Caki2 (cell line): ENCODE measurements at places on chromosomes 16 and 17.
A peak's percentile ranks its signal among the peaks of the same experiment; 100 is the strongest.

DNA sequence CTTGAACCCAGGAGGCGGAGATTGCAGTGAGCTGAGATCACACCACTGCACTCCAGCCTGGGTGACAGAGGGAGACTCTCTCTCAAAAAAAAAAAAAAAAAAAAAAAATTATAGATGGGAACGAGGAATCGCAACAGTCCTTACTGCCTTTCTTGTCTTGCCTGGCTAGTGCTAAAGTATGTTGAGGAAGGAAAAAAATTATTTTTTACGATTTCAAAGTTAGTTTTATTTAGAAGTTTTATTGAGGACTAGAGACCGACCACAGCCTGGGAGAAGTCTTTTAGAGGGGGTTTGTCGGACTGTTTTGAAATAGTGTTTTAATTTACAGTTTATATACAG is 15.8 kb upstream of the DNAH17 start:
- DNase-seq = peak; percentile 35

- no peak for DNase-seq
Measured at GRCh38 chr16:20317117-20317516, 10.2 kb downstream of the GP2 start.

DNA sequence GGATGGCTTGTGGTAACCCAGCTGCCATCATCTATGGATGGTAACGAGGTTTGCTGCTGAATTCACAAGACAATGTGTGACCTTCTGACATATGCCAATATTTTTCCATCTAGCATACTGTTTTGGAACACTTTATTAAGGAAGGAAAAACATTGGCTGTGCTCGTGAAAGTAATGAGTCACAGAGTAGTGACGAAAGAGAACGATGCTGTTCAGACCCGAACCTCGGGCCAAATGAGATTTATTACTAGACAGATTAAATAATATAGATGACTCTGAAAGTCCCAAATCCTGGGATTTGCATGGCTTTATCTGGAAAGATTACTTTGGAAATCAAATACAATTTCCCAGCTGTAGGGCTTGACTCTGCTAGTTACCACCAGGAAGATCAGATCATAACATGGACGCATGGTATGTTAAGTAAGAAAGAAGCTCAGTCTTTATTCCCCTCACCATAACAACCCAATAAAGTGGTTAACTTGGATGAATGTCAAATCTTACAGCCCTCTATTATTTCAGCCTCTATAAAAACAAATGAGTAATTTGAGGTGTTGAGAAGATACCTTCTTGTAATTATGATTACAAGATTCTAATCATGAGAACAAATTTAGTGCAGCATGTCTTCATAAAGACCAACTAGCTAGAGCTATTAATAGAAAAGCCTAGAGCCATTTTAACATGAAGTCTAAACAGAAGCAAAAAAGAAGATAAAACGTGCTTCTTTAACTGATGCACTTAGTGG is 32.6 kb downstream of the ERN1 start:
- DNase-seq = no peak

GRCh38 chr17:4387137-4387536 is 20.7 kb upstream of the UBE2G1 start:
- DNase-seq = no peak

- no peak for DNase-seq
Measured at GRCh38 chr17:50660042-50660886, 25.6 kb downstream of the ABCC3 start.

DNA sequence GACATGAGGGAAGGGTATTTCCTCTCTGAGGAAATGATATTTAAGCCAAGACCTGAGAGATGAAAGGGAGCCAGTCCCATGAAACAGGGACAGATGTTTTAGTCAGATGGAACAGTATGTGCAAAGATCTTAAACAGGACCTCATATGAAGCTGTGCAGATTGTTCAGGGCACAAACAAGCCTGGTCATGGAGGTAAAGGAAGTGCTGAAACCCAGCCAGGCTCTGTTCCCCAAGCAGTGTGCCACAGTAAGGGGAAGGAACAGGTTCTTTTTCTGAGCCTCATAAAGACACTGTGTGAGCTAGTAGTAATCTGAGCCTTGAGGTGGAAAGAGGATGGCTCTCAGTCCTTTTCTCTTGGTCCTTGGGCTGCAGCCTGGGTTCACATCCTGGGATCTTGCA is 159.9 kb downstream of the ANKFN1 start:
- no peak for DNase-seq

DNA sequence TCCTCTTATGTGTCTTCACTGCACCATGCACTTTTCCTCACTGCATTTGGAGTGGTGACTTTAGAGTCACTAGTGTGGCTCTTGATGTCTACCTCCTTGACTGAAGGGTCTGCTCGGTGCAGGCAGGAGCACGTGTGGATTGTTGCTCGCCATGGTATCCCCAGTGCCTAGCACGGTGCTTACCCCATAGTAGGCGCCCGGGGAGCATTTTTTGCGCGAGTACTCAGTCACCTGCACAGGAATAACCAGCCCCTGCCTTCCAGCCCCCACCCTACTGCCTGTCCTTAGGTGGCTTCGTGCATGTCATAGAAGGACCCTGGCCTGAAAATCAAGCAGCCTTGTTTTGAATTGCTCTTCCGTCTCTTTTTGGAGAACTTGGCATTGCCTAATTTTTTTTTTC is 31.3 kb downstream of the CDRT15 start:
- no peak for DNase-seq

DNA sequence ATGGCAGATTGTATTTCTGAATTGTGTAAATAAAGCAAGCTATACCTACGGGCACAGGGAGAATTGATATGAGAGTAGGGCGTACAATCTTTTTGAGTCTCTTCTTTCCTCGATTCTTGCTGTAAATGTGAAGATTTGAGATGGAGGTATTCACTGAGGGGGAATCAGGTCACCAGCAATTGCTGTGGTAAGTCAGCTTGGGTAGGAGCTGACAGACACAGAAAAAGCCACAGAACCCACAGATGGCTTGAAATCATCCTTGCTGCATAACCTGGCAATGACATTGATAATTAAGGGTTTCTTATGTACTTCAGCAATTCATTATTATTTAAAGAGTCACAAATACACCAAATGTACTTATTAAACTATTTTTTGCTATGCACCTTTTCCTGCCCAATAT is 164.2 kb downstream of the CNTNAP4 start:
- DNase-seq = no peak

GRCh38 chr17:15740570-15741120 is 8.6 kb downstream of the TBC1D26 start:
- DNase-seq = no peak

GRCh38 chr17:44959821-44960531 is 8.1 kb downstream of the C1QL1 start:
- no peak for DNase-seq

DNA sequence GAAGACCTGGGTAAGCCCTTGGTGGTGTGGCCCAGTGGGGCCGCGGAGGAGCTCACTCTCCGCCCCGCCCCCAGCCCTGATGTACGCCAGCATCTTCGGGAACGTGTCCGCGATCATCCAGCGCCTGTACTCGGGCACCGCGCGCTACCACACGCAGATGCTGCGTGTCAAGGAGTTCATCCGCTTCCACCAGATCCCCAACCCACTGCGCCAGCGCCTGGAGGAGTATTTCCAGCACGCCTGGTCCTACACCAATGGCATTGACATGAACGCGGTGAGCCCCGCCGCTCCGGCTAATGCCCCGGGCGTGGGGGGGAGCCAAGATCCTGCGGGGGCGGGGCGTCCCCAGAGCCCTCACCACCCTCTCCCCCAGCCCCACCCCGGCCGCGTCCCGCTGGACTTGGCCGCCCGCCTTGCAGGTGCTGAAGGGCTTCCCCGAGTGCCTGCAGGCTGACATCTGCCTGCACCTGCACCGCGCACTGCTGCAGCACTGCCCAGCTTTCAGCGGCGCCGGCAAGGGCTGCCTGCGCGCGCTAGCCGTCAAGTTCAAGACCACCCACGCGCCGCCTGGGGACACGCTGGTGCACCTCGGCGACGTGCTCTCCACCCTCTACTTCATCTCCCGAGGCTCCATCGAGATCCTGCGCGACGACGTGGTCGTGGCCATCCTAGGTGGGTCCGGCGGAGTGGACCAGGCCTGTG is 12.1 kb upstream of the DCAF7 start:
- DNase-seq = no peak

DNA sequence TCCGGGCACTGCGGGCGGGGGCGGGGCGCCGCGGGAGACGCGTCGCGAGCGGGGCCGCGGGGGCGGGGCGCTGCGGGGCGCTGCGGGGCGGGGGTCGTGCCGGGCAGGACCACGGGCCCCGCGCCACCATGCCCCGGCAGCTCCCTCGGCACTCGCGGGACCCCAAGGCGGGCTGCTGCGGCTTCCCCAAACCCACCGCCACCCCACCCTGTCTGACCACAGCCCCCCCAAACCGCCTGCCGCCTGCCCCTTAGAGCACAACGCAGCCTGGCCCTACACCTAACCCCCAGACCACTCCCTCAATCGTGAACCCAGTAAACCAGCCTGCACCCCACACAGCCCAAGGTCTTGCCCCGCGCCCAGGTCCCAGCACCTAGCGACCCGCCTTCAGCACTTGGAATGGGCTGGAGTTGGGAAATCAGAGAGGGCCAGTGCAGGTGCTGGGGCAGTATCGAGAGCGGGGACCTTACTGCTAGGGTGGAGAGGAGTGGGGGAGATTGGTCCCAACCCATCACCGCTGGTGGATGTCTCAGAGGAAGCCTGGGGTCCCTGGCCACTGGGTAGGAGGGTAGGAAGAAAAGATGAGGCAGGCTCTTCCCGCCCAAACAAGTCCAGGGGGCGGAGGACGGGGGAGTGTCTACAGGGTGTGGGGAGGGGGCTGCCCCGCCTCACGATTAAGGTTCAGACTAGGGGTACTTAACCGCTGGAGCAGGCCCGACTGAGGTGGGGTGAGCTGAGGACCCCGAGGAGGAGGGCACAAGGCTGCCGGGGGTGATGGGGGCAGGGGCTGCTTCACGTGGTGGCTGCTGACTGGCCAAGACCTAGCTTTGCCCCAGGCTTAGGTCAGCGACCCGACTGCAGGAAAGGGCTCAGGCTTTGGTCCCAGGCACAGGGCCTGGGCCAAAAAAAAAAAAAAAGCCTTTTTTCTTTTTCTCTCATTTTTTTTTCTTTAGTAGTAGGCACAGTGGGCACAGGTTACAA is 539 bp upstream of the VAMP2 start:
- no peak for DNase-seq

- no peak for DNase-seq
Measured at GRCh38 chr17:59266745-59267144, 46.4 kb downstream of the GDPD1 start.

DNA sequence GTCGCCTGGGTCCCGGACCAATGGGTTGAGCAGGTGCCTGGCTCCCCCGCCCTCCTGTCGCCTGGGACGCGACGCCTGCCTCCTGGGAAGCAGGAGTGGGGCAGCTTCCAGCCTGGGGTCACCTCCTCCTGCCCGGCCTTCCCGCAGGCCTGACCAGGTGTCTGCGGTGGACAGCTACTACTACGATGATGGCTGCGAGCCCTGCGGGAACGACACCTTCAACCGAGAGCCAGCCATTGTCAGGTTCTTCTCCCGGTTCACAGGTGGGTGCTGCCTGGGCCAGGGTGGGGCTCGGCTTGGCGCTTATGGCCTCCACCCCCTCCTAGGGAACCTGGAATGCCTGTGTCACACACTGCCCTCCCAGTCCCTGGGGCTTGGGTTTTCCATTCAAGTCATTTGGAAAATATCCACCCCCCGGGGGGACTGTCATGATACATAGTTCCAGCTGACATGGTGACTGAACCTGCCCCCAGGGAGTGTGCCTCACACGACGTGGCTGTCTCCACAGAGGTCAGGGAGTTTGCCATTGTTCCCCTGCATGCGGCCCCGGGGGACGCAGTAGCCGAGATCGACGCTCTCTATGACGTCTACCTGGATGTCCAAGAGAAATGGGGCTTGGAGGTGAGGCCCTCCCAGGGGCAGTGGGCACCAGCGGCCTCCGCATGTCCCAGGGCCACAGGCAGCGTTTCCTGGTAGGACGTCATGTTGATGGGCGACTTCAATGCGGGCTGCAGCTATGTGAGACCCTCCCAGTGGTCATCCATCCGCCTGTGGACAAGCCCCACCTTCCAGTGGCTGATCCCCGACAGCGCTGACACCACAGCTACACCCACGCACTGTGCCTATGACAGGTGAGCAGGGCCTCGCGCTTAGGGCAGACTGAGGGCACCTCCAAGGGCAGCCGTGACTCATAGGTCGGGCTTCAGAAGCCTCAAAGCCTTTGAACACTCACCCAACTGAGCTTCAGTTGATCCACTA is 2.3 kb downstream of the DNASE1 start:
- DNase-seq = no peak
